ENCODE measurements at places on chromosomes 3 and 15.

GRCh38 chr15:37016231-37016630 lies 84.1 kb downstream of the MEIS2 start:
- no peak for DNase-seq

DNA sequence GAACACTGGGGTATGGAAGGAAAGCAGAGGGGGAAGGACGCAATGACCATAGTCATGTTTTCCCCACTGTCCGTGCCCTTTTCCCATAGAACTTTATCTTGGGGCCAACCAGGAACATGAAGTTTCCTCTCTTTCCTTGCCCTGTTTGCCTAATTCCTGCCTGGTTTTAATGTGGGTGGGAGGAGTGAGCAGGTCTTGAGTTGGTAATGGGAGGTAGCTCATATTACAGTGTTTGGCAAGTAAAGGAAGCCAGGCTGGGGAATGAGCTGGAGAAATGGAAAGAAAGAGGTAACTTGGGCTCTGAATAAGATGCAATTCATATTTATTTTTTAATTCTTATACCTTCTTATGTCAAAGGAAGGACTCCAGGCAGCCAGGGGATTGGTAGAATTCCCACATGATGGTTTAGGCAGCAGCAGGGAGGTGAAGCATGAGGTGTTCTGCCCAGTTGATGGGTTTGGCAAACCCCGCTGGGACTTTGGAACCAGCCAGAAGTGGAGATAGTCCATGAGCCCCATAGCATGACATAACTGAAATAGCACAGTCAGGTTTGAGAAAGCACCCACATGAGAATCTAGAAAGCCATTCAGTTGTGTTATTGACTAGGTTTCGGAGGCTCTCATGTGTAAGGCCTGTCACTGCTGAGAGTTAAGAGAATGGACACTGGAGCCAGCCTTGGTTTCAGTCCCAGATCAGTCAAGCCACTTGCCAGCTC lies 60.0 kb downstream of the CCK start:
- no peak for DNase-seq

DNA sequence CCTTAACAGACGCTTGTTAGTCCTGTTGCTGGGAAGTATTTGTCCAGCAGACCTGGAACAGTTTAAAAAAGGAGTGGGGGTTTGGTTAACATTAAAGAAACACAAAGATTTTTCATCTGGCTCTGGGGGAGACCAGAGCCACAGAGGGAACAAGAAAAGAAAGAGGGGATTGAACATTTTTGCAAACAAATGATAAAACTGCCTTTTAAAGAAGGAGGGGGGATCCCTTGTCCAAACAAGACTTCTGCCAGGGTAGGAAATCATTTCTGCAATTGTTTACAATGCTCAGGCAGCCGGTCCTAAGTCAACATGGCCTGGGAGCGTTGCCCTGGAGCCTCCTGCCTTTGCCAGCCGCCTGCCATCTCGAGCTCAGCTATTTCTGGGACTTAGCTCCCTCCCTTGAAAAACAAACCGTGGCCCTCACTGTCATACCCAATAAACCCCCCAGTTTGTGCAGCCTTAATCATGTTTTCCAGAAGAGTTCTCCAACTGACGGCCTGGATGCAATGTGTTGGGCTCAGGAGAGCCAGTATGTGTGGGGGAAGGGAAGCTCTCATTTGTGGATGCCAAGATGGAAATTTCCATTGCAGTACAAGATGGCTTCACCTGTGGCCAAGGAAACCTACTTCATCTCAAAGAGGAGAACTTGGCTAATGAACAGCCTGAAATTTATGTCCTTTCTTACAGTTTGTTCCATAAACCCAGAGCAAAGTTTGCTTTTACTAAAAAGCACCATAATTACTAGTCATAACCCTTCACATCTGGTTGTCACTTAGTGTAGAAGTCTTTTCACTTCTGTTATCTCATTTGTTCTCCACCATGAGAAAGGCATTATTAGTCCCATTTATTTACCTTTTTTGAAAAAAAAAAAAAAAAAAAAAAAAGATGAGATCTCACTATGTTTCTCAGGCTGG lies 75.9 kb upstream of the RNU6-1 start:
- peak; percentile 21 for DNase-seq

GRCh38 chr15:51108933-51109550 lies 14.3 kb upstream of the TNFAIP8L3 start:
- DNase-seq = no peak

GRCh38 chr3:74009961-74010844 lies 385.5 kb upstream of the PDZRN3 start:
- DNase-seq = no peak

DNA sequence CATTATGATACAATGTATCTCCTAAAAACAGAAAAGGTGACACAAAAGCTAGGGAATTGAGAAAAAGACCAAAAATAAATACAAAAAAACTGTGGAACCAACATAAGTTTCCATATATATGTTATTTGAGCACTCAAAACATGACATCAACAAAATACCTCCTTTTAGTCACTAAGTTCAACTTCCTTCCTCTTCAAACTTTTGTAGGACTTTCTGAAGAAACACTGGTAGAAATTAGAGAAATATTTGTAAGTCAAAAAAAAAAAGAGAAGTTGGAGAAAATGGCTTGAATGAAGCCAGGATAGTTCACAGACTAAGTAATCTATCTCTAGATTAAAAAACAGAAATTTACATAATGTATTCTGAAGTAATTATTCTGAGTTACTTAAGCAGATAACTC lies 208.4 kb upstream of the ALCAM start:
- no peak for DNase-seq

- DNase-seq = peak; percentile 78
Measured at GRCh38 chr15:78315686-78316282, 16.4 kb upstream of the SKIC8 start.

DNA sequence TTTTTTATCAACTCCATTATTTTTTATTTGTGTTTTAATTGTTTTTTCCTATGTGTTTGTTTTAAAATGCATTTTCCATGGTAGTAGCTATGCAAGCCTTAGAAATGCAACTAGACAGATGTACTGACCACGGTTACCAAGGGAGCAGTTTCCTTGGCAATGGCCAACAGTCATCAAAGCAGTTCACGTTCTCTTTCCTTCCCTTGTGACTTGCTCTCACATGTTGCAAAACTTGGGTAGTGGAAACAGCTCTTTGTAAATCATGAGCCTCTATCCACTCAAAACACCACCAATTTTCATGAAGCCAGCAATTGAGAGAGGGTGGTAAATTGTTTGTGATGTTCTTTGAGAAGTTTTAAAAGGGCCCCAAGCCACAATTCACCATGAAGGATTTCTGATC lies 499.4 kb upstream of the MDFIC2 start:
- no peak for DNase-seq

- no peak for DNase-seq
Measured at GRCh38 chr3:143241481-143241951, 121.9 kb downstream of the CHST2 start.

DNA sequence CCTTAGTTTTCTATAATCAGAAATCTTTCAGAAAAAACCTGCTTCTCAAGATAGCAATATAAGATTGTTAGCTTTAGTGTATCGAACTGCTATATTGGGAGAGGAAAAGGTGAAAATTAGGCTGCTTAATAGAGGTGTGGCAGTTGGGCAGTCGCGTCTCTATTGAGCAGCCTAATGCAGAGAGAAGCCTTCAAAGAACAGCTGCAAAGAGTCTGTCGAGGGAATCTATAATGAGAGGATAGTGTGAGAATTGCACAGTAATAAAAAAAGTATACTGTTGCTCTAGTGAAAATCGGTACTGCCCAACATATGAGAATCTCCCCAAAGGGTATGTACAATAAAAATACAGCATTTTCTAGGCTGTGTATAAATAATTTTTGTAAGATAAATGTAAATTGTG lies 184.4 kb downstream of the TCF12 start:
- no peak for DNase-seq
